ENCODE measurements at places on chromosomes 2 and 18.

- H3K36me3 ChIP-seq, result 0 out of 2 replicates have a peak, but pooled peaks cover 2% of the 10 kb centered on the region
- no peaks in the 10 kb centered on the region for H3K27me3 ChIP-seq
- no peak for DNase-seq
- no peak overlapping the region for H3K27ac ChIP-seq
Observed at GRCh38 chr2:147888680-147889079, 43.9 kb downstream of the ACVR2A start.

DNA sequence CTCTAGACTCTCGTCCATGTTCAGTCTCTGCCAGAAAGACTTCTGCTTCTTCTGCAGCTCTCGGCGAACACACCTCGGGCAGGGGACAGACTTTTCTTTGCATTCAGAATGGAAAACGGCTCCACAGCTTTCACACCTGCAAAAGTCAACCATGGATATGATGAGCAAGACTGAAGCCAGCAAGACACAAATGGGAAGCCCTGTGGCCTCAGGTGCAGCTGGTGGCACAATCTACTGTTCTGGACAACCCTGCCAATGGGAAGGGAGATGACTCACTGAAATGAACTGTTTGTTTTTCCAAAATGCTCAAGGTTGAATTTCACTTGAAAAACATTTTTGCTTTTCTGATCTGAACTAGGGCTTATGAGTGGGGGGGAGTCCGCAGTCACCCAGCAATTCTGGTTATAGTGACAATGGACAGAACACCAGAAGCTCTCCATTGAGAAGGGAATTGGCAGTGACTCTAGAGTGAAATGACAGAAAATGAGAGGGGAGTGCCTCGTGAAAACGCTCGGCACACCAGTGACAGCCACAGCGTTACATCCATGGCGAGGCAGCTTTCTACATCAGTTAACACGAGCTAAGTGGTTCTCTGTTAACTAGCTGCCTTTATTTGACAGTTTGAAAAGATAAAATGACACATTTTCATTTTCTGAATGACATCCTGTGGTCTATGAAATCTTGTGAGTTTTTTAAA lies 58.8 kb upstream of the FZD5 start:
- DNase-seq, result no peak
- no peak overlapping the region for H3K4me3 ChIP-seq
- H3K27me3 ChIP-seq, result no peaks in the 10 kb centered on the region
- no peak overlapping the region for H3K27ac ChIP-seq

GRCh38 chr2:38432820-38433606 lies 55.9 kb upstream of the ATL2 start:
- peaks cover 10% of the 10 kb centered on the region for H3K4me1 ChIP-seq
- DNase-seq, result no peak
- no peak overlapping the region for H3K27ac ChIP-seq
- no peaks in the 10 kb centered on the region for H3K36me3 ChIP-seq
- H3K4me3 ChIP-seq, result no peak overlapping the region

DNA sequence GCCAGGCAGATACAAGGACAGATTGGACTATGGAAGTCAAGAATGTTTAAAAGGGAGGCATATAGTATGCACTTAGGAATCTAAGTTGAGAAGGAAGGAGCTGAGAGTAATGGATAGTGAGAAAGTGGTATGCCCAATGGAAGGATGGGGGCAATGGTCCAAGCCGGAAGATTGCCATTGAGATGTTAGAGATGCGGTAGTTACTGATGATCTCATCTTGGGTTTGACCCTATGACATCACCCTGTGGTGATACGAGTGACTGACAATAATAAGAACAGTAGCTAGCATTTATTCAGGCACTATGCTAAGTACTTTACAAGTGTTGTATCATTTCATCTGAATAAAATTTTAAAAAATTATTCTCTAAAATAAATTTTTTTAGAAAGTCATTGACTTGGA lies 38.5 kb upstream of the ACMSD start:
- H3K36me3 ChIP-seq, result no peaks in the 10 kb centered on the region
- H3K4me3 ChIP-seq, result no peak overlapping the region
- H3K4me1 ChIP-seq, result no peaks in the 10 kb centered on the region
- DNase-seq, result no peak

DNA sequence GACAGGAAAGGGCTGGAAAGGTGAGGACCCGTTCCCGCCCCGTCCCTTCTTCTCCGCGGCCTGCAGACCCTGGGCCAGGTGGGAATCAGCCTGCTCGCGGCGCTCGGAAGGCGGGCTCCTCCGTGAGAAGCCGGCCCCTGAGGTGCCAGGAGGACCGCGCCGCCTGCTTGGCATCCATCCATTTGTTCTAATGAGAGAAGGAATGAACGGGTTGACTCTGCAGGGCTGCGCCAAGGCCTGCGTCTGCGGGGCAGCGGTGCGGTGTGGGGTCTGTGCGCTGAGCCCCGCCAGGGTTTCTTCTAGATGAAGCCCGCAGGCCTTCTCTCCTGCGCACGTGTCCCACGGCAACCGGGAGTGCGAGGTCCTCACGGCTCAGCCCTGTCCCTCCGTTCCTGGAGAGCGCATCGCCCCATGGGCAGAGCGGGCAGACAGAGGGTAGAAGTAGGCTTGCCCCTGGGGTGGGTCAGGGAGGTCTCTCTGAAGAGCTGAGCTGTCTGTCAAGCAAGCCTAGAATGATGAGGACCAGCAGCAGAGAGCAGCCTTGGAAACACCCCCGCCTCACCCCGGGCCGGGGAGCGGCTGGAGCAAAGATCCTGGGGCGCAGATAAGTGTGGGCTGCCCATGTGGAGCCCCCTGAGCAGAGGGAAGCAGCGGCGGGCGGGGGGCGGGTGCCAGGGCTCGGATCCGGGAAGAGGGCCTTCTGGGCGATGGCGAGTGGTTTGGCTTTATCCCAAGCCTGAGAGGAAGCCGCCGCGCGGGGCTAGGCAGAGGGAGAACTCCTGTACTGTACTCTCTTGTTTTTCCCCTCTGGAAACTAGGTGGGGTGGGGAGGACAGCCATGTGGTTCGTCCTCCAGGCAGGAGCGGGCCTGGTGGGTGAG lies 27.9 kb upstream of the HS6ST1 start:
- DNase-seq, result no peak
- no peak overlapping the region for H3K27ac ChIP-seq
- H3K36me3 ChIP-seq, result no peaks in the 10 kb centered on the region

- no peaks in the 10 kb centered on the region for H3K27me3 ChIP-seq
- H3K27ac ChIP-seq, result peak overlapping the region; percentile 71
- peak; percentile 96 for DNase-seq
- H3K4me1 ChIP-seq, result peaks cover 24% of the 10 kb centered on the region
Observed at GRCh38 chr2:189178726-189179569, 613 bp downstream of the COL5A2 start.

GRCh38 chr2:108620656-108621055 lies 86.4 kb downstream of the LIMS1 start:
- peaks cover 36% of the 10 kb centered on the region for H3K4me1 ChIP-seq
- H3K27me3 ChIP-seq, result no peaks in the 10 kb centered on the region
- H3K27ac ChIP-seq, result peak overlapping the region; percentile 80
- H3K36me3 ChIP-seq, result no peaks in the 10 kb centered on the region

- H3K27ac ChIP-seq, result no peak overlapping the region
- peak; percentile 87 for DNase-seq
Observed at GRCh38 chr2:64374686-64375085, 79.3 kb upstream of the LGALSL start.

DNA sequence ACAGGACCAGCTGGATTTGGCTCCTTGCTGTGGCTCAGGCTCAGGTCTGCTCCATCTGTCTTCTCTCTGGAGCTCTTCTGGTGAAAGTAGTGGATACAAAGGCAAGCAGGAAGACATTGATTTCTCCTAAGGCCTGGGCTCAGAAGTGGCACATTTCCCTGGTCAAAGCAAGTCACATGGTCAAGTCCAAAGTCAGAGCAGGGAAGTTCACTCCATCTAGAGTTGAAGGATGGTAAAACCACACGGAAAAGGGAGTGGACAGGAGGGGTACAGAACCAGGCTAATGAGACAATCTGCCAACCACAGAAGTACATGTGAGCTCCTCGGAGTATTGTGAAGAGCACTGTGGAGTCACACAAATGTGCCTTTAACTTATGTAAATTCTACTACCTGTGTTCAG lies 66.1 kb downstream of the MARCO start:
- H3K4me3 ChIP-seq, result no peak overlapping the region
- H3K36me3 ChIP-seq, result no peaks in the 10 kb centered on the region
- H3K4me1 ChIP-seq, result no peaks in the 10 kb centered on the region
- H3K27me3 ChIP-seq, result 0 out of 2 replicates have a peak, but pooled peaks cover 6% of the 10 kb centered on the region
- no peak for DNase-seq

DNA sequence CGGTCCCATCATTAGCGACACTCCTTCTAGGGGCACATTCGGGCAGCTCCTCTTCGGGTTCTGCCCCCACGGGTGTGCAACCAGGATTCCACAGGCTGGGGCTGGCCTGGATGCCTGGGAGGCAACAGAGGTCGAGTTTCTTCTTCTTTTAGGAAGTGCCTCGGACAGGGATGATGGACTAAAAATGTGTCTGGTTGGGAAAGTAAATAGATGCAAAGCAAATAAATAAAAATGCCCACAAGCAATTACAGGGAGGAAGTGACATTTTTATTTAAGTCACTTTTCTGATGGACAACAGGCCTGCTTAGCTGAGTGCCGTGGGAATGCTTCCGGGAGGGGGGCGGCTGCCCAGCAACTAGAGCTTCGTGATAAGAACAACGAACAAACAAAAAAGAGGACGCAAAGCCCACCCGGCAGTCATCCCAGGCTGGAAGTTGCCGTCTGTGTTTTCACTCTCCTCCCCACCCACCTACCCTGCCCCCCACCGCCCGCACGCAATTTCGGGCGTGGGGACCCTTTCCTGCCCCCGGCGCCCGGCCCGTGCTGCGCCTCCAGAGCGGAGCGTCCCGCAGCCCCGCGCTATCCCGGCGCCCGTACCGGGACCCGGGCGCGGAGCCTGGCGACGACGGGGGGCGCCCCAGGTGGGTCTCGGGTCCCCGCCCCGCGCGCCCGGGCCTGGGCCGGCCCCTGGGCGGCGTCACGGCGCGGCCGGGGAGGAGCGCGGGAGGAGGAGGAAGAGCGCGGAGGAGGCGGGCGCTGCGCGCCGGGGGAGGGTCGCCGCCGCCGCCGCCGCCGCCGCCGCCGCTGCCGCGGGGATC lies 412 bp upstream of the NCK2 start:
- H3K4me1 ChIP-seq, result peaks cover 15% of the 10 kb centered on the region
- peaks cover 10% of the 10 kb centered on the region for H3K36me3 ChIP-seq
- H3K27me3 ChIP-seq, result no peaks in the 10 kb centered on the region

DNA sequence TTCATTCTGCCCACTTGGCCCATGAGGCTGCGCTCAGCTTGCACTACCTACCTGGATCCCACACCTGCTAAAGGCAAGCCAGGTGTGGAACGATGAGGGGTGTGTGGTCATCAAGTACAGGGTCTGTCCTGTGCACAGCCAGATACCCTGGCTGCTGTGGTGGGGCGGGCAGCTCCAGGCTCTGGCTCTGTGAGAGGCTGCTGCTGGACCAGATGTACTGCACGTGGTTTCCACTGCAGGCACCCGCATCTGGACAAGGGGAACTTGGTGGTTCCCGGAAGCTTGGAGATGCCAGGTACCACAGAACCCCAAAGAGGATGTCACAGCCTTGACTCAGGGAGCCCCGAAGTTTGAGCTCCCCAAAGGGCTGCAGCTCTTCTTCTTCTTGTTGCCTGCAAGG lies 68.1 kb upstream of the ZNF804A start:
- no peaks in the 10 kb centered on the region for H3K36me3 ChIP-seq
- no peaks in the 10 kb centered on the region for H3K4me1 ChIP-seq
- no peak overlapping the region for H3K27ac ChIP-seq
- no peaks in the 10 kb centered on the region for H3K27me3 ChIP-seq

GRCh38 chr18:5625076-5625475 lies 81.3 kb upstream of the EPB41L3 start:
- H3K27ac ChIP-seq, result no peak overlapping the region
- no peaks in the 10 kb centered on the region for H3K4me1 ChIP-seq
- no peak overlapping the region for H3K4me3 ChIP-seq
- DNase-seq, result no peak
- no peaks in the 10 kb centered on the region for H3K36me3 ChIP-seq

DNA sequence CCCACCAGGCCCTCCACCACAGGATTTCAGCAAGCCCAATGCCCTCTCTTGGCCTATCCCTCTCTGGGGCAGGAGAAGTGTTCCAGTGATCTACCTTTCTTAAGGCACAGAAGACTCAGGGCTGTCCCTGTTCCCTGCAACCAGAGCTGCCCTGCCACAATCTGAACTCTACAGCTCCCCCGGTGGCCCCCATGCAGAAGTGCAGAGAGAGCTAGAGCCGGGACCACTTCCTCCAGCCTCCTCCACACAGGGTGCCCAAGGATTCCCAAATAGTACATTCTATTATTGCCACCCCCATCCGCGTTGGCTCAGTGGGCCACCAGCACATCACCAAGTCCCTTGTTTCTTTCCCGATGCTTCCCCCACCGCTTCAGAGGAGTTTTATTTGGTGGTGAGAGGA lies 114.8 kb upstream of the PTPRM start:
- DNase-seq, result peak; percentile 6
- H3K36me3 ChIP-seq, result no peaks in the 10 kb centered on the region
- no peaks in the 10 kb centered on the region for H3K4me1 ChIP-seq
- H3K27me3 ChIP-seq, result no peaks in the 10 kb centered on the region

DNA sequence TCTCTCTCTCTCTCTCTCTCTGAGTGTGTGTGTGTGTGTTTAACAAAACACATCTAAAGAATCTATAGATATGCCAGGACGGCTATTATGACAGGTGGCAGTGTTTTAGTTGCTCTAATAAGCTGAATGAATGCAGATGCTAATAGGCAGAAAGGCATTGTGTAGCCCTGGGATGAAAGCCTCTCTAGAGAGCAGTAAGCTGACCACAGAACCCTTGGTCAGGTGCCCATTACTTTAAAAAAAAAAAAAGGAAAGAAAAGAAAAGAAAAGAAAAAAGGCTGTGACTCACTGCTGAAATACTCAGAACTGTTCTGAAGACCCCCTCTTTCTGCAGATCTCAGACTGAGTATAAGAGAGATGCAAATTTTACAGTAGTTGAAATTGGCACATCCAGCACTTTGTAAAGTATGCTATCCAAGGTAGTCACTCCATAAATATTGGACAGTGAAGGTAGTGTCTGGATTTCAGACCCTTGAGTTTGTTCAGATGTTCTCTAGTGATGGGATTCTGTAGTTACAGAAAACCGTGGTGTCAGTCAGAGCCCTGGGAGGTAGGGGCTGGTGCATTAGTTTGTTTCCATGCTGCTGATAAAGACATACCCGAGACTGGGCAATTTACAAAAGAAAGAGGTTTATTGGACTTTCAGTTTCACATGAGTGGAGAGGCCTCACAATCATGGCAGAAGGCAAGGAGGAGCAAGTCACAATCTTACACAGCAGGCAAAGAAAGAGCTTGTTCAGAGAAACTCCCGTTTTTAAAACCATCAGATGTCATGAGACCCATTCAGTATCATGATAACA lies 30.9 kb downstream of the OSBPL6 start:
- H3K4me3 ChIP-seq, result no peak overlapping the region
- peaks cover 13% of the 10 kb centered on the region for H3K4me1 ChIP-seq
- DNase-seq, result peak; percentile 22
- H3K36me3 ChIP-seq, result no peaks in the 10 kb centered on the region
- H3K27ac ChIP-seq, result no peak overlapping the region

GRCh38 chr18:39841482-39842365 lies 2113.3 kb upstream of the PIK3C3 start:
- no peaks in the 10 kb centered on the region for H3K27me3 ChIP-seq
- no peaks in the 10 kb centered on the region for H3K4me1 ChIP-seq
- peak overlapping the region; percentile 31 for H3K4me3 ChIP-seq
- H3K27ac ChIP-seq, result no peak overlapping the region
- no peaks in the 10 kb centered on the region for H3K36me3 ChIP-seq

Measured in SJCRH30 (cell line).